ENCODE measurements at places on chromosomes 3 and 15.

GRCh38 chr3:183269345-183269744 is 16.3 kb downstream of the B3GNT5 start:
- no peak for DNase-seq

DNA sequence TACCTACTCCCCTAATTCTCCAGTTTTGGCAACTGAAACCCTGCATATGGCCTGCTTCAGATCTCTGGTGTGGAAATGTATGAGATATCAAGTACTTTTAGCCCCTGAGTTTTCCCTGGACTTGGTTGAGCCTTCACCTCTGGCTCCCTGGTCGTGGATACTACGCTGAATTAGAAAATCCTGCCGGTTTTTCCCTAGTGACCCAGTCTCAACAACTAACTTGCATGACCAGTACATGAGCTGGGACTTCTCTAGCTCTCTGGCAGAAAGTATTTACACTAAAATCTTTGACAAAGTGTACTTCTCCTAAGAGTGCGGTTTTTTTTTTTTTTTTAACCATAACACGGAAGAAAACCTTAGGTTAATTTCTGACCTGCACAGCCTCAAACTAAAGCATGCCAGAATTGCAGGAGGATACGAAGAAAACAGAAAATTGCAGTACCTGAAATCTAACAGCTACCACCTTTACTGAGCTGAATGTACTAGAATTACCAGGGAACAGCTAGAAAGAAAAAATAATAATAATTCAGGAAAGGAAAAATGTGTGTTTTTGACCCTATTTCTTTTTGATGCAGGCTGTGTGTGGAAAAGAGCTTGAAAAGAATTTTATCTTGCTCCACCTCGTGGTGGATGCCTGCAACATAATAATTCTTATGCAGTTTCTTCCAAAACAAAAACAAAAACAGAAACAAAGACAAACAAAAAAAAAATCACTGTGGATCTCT is 165.6 kb downstream of the GMNC start:
- DNase-seq = no peak

DNA sequence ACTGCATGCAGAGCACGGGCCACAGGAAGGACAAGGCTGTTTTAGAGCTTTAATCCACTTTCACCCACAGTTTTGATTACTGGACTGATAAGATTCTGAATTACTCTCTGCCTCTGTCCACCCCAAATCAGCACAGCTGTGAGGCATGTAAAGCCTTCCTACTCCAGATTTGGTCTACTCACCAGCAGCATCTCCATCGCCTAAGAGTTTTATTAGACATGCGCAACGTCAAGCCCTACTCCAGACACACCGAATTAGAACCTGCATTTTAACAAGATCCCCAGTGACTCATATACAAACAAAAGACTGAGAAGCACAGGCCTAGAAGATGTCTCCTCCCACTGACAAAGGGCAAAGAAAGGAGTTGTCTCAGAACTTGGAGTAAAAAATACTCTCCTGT is 221.2 kb downstream of the TUSC7 start:
- no peak for DNase-seq

DNA sequence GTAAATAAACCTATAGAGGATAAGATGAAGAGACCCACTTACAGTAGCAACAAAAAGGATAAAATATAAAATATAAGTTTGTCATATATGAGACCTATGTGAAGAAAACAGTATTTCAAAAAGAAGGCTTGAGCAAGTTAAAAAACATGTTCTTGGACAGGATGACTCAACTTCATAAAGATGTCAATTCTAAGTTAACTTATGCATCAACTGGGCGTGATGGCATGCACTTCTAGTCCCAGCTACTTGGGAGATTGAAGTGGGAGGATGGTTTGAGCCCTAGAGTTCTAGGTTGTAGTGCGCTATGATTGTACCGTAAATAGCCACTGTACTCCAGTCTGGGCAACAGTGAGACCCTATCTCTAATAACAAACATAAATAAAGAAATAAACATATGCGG is 59.7 kb downstream of the PDCD6IP start:
- no peak for DNase-seq

DNA sequence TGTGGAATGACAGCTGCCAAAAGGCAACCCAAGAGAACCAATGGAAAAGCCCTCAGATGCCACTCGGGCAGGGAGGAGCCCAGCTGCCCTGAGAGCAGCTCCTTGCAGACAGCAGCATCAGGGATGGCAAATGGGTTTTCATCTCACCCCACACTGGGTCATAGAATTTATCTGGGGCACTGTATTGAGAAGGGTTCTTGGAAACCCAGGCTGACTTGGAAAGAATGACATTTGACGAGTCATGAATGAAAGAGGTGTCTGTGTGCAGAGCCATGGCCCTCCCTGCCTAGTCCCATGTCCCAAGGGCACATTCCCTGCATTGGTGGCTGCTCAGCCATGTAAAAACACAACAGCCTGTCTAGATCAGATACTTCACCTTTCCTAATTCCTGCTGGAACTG is 157.9 kb upstream of the BHLHE40 start:
- no peak for DNase-seq

GRCh38 chr3:182565916-182566796 is 227.1 kb upstream of the ATP11B start:
- DNase-seq = no peak

- DNase-seq = no peak
These were observed 47.5 kb downstream of the ADGRG7 start for GRCh38 chr3:100656945-100657344.

DNA sequence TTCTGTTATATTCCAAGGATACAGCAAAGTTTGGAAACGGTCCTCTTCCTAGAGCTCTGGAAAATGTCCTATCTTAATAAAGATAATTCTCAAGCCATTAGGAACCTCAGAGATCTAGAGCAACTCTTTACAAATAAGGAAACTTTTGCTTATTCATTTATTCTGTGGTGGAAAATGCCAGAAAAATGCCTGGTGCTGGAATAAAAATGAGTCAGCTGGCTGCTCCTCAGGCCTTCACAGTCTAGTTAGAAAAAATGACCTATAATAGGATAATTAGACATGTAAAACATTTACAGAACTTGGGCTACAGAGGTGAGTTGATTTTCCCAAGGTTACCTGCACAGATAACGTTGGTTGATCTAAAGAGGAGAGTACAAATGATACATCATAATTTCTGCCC is 372.5 kb downstream of the NLGN1 start:
- no peak for DNase-seq

- DNase-seq = no peak
These were observed 233.0 kb upstream of the KCNMB2 start for GRCh38 chr3:178302966-178303930.

GRCh38 chr3:129180461-129180860 is 3.2 kb downstream of the CNBP start:
- no peak for DNase-seq

GRCh38 chr3:43086460-43087165 is 19.3 kb downstream of the POMGNT2 start:
- DNase-seq = no peak

DNA sequence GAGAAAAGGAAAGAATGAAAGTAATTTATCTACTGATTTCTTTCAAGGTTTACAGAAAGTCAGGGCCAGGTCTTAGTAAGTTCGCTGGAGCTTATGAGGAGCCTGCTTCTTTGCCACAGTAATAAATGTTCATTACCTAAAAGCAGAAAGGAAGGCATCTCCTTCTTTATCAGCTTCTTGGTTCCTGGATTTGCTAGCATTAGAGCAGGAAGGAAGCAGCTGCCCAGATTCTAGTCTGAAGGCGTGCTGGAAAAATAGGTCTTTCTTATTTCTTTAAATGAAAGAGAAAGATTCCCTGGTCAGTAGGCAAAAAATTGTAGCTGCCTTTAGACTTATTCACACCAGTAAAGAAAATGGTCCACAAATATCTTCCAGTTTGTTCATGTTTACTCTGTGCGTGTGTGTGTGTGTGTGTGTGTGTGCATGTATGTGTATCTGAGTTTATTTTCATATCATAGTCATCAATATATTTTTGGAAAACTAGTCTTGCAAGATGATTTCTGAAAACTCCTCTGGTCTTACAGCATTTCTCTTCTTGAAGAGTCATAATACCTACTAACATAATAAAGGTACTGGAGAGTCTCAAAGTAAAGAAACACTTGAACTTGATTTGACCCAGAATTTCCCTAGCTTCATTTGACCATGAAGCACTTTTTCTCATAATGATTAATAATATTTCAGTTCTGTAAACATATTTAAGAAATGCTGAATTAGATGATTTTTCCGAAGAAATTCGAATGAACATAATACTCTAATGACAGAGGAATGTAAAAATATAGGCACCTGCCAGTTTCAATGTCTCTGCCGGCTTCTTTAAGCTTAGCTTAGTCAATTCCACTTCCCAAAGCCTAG is 255.3 kb upstream of the ZPLD1 start:
- no peak for DNase-seq

- DNase-seq = no peak
These were observed 1.1 kb downstream of the MYEF2 start for GRCh38 chr15:48176957-48177356.

DNA sequence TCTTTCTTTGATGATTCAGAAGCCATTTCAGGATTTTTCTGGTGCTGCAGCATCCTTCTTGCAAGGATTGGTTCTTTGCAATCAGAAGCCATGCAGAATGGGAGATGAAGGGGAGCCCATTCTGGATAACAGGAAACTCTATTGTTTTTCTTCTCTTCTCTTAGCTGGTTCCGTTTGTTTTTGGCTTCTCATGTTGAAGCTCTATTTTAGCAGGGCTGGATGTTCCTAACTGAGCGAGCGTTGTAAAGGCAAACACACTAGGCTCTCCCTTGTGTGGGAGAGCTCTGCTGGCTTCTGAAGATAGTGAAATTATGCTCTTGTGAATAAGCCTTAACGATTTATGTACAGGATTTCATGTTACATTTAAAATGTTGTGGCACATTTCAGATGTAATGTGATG is 8.3 kb downstream of the CACNA1D start:
- DNase-seq = no peak

- DNase-seq = no peak
These were observed 353.7 kb upstream of the SGO1 start for GRCh38 chr3:20539666-20540065.

DNA sequence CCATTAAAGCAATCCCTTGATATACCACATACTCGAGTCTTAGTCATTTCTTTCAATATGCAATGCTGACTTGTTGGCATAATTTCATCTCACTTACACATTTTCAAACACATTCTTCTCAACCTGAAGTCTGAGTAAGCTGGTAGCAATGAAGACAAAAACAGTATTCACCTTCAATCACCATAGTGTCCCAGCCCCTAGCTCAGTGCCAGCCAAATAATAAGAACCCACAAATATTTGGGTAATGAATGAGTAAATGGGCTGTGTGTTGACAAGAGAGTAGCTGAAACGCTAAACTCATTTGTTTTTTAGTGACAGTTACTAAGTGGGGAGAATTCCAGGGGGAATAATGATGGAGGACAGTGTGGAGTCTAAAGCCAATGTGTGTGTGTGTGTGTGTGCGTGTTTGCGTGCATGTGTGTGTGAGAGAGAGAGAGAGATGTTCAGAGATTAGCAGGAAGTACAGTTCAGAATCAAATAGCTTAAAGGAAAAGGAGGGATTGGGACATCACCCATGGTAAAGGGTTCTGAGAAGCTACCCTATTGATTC is 165.7 kb downstream of the GAP43 start:
- no peak for DNase-seq

DNA sequence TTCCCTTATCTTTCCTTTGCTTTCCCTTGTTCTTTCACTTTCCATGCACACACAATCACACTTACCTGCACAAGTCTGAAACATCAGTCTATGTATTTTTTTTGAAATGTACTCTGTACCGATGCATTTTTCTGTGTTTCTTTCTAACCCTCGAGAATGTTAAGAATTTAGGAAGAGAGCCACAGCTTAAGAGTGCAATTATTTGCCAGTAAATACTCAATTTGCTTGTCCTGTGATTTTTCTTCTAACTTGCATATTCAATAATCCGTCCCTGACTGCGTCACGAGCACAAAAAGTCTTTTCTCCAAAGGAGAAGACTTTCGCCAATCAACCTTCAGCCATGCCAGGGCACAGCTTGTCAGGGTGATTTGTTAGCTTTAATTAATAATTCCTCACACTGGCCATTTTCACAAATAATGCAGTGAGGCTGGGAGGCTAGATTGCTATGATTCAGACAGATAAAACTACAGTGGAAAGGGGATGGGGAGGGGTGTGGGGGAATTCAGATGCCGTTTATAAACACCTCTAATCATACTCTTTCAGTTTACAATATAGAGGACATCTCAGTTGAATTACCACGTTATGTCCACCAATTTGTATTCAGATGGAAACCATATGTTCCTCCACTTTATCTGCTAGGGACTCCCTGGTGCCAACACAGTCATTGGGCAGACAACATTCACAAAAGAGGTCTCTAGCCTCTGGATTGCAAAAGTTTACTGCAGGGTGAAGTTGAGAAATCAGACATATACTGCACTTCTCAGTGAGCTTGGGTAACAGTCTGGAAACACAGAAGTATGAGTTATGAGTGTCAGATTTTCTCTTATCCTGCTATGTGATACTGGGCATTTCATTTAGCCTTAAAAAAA is 388.0 kb downstream of the ZBTB20 start:
- no peak for DNase-seq

- DNase-seq = no peak
These were observed 32.3 kb upstream of the UBE2Q2 start for GRCh38 chr15:75810874-75811498.

- no peak for DNase-seq
These were observed 9.0 kb upstream of the MEIS2 start for GRCh38 chr15:37109168-37109871.

DNA sequence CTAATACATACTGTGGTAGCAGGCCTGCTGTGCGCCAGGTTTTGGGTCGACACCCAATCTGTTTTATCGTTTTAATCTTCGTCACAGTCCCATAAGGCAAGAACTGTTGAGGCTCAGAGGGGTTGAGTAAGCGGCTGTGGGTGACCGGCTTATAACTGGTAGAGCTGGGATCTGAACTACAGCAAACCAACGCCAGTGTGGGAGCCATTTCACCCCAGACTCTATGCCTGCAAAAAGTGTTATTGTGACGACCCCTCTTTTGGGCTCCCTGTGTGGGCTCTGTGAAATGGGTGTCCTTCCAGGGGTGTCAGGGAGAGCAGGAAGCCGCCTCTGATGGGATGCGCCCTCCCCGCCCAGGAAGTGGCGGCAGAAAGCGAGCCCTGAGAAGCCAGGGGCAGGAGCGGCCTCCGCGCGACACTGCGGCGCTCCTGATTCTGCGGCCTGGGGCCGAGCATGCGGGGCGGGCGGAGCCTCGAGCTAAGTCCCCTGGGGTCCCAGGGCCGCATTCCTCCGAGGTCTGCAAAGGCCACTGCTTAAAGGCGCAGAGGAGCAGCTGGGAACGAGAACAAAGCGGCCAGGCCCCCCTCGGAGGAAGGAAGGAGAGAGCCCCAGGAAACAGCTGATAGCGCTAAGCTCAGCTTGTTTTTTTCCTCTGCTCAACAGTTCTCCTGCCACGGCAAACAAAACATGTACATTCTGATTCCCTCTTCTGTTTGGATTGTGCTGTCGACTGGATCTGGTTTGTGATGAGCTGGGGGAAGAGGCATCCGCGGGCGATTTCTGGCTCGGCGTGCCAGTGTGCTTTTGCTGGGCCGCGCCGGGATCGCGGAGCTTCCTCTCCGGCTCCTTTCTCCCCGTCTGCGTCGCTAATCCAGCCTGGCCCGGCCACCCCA is 33.9 kb downstream of the GRK7 start:
- DNase-seq = peak; percentile 25

DNA sequence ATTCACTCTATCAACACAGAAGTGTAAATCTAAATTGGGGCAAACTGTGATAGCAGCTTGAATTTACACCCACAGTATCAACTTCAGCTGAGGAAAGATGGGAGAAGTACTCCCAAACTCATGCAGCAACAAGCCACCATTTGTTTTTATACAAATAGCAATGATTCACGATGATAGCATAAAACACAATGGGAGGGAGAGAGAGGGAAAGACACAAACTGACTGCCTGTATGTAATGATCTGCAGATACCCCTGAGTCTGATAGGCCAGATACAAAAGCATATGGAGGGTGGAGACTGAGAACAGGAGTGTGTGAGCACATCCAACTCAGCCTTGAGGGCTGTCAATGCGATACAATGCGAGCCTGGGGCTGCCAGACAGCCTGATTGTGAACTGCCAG is 79.2 kb downstream of the CNTN3 start:
- DNase-seq = no peak

Data from stimulated activated CD4-positive, alpha-beta T cell treated with anti-CD3 and anti-CD28 coated beads, Interleukin-15, amount 100 ng/mL, for 1 hour (primary cell).